ENCODE measurements at places on chromosomes 11 and 22.
A peak's percentile ranks its signal among the peaks of the same experiment; 100 is the strongest.

GRCh38 chr11:111631024-111631665, 28.9 kb downstream of the SIK2 start:
- peak; percentile 16 for DNase-seq

DNA sequence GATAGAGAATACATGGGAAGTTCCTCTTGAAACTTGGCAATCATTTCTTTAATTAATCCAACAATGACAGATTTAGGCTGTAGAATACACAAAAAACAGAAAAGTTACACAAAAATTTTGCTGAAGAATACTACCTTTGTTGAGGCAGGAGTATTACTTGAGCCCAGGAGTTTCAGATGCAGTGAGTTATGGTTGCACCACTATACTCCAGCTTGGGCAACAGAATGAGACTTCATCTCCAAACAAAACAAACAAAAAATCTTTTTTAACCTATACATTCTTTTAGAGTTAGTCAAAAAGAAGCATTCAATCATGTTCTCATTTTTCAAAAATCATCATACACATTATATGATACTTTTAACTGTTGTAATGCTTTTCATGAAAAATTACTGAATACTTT, 22.1 kb downstream of the UEVLD start:
- DNase-seq = no peak

DNA sequence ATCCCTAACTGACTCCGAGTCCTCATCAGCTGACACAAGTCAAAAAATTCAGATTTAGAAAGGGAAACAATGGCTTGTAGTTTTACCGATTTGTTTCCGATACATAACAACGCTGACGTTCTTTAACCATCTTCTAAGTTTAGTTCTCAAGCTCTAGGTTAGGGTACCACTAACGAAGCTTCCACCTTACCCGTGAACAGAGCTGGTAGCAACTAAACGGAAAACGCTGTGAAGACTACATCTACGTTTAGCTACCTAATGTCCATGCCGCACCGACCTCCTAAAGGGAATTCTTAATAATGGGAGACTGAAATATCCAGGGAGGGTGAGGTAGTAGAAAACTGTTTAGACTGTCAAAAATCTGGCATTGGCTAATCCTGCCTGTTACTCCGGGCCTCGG, 1.0 kb downstream of the NUP98 start:
- DNase-seq = no peak

DNA sequence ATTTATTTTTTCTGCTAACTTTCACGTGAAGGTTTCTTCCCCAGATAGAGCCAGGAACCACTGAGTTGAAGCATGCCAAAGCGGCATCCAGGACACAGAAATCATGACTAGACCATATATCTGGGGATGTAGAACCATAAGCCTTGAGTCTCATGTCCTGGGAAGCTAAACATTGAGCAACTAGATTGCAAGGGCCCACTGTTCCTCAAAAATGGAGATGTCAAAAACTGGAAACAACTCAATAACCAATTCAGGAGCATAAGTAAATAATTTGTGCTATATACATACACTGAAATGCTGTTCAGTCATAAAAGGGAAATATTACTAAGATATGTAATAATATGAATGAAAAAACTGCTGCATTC, 29.0 kb upstream of the CARD16 start:
- DNase-seq = no peak

DNA sequence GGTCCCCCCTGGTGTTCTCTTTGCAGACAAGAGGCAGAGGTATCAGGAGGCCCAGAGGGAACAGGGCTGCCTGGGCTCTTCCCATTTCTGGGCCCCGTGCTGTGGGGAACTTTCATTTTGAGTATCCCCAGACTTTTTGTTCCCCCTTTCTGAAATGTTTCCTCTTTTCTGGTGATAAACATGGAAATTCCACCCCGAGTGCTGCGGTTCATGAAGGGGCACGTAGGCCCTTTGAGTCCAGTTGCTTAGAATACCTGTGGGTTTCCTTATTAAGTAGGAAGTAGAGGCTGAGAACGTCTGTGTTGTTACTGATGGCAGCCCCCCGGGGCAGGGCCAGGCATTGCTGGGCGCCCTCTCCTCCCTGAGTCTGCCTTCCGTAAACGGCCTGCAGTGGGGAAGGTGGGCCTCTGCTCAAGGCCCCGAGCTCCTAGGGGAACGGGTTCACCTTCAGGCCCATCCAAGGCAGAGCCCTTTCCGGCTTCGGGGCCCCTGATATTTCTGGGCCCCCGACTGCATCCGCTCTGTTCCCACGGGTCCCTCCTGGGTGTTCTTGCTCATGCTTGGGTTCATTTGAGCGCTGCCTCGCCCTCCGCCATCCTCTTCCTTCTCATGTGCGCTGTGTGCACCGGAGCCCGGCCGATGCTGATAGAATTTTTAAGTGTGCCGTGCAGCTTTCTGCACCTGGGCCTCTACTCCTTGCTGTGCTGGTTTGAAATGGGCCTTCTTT, 12.0 kb downstream of the TBC1D22A start:
- DNase-seq = no peak

DNA sequence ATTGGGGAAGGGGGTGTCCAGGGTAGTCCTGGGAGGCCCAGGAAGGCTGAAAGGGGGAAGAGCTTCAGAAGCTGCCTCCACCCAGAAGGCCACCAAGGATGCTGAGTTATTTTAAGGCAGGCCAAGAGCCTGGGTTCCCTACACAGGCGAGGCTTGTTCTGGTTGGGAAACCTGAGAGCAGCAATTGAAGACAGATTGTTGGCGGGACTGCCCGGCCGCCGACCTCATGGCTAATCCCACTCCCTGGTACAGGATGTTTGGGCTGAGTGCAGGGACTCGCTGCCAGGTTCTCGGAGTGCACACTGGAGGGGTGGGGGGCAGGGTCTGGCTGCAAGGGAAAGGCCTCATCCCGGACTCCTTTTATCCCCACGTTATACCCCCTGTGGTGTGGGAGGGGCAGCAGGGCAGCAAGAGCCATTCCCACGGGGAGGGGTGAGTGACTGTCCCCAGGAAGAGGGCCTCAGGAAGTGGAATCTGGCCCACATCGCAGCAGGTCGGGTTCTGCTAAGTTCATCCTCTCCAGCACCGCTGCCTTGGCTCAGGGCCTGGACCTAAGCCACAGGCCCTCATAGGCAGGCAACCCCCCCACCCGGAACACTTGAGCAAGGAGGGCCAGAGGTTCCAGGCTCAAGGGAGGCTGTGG, 43.6 kb upstream of the PRR5 start:
- peak; percentile 79 for DNase-seq

DNA sequence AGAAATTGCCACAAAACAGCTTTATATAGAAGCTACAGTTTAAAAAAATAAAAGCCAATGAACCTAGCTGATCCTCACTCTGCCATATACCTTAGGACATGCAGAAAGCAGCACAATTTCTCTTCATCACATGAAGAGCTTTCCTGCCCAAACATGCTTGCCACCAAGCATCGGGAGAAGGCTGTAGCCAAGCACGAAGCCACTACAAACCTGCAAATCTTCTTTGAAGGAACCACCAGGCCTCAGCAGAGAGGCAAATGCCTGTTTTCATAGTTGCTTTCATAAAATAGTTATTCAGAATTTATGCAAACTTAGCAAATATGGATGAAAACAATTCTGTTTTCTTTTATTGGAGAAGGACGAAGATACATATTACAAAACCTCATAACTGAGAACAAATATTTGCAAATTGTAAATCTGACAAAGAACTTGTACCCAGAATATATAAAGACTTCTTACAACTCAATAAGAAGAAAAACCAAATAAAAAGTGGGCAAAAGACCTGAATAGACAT, 100.3 kb downstream of the RBFOX2 start:
- no peak for DNase-seq

DNA sequence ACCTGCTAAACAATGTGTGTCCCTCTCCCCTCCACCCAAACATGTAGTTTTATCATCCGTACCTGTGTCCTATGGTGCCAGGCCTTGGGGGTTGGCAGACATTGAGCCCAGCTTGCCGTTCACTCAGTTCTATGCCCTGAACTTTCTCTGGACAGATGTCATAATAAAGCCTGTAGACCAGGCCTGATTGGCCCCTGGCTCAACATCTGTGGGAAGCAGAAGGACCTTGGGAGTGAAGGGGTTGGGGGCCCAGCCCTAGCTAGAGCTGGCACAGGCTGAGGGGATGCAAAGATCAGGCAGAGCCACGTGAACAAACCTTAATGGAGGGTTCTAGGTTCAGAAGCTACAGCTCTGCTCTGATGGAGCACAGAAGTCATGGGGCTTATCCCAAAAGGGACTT, 600.6 kb downstream of the BUD13 start:
- no peak for DNase-seq

- no peak for DNase-seq
These were observed 130.6 kb downstream of the ETS1 start for GRCh38 chr11:128456566-128457268.

GRCh38 chr11:24233041-24233440, 263.8 kb upstream of the LUZP2 start:
- DNase-seq = no peak

- peak; percentile 83 for DNase-seq
These were observed 40.9 kb upstream of the BLID start for GRCh38 chr11:122156940-122157382.

DNA sequence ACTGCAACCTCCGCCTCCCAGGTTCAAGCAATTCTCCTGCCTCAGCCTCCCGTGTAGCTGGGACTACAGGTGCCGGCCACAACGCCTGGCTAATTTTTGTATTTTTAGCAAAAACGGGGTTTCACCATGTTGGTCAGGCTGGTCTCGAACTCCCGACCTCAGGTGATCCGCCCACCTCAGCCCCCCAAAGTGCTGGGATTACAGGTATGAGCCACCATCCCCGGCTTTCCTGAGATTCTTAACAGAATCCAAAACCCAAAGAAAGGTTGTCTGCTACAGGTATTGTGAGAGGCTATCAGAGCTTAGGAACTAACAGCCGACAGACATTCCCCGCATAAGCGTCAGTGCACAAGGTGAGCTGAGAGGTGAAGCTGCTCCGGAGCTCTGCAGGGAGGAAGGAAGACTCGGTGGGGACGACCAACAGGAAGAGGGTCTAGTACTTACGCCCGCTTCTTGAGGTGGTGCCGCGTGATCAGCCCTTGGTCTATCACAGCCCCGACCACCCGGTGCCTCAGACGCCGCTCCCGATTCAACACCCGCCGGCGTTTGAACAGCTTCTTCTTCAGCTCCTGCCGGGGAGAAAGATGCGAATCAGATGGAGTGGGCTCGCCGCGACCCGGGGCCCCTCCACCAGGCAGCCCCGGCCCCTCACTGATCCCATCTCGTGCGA, 470 bp downstream of the C11orf98 start:
- no peak for DNase-seq

- no peak for DNase-seq
These were observed 21.3 kb downstream of the IZUMO1R start for GRCh38 chr11:94325681-94326080.

- no peak for DNase-seq
These were observed 85.2 kb upstream of the FGF3 start for GRCh38 chr11:69904161-69904973.

Measured in astrocyte of the spinal cord (primary cell).